Glomerular endothelial cell (primary cell): ENCODE measurements at places on chromosomes 5 and 9.

GRCh38 chr9:108363311-108363710 is 492.5 kb downstream of the ACTL7B start:
- no peak for DNase-seq

DNA sequence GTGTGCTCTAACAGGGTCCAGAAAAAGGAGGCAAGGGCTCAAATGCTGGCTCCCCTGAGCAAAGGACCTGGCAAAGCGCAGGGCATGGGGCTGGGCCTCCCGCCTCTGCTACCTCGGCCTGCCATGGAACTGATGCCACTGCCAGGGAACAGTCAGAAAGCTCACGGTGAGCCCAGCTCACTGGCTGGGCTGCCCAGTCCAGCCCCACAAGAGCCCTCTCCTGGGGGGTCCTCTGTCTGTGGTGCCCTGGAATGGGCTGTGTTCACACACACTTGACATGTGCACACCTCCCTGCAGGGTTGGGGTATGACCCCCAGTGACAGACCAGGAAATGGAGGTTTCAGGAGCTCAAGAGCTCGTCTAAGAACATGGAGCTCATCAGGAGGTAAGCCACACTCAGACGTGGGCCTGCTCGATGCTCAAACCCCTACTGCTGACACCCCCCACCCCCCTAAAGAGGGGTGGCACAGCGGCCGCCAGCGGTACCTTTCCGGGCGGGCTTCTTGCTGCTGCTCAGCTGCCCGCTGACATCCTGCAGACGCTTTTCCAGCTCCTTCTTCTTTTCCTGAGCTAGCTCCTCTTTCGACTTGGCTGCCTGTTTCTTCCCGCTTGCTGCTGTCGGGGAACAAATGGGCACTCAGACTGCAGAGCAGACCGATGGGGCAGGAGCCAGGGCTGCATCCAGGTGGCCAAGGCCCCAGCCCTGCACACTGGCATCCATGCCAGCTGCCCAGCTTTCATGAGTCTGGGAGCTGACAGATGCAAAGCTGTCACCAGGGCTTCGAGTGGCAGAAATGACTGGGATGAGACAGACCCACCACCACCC is 9.1 kb downstream of the BRD3OS start:
- DNase-seq: no peak

DNA sequence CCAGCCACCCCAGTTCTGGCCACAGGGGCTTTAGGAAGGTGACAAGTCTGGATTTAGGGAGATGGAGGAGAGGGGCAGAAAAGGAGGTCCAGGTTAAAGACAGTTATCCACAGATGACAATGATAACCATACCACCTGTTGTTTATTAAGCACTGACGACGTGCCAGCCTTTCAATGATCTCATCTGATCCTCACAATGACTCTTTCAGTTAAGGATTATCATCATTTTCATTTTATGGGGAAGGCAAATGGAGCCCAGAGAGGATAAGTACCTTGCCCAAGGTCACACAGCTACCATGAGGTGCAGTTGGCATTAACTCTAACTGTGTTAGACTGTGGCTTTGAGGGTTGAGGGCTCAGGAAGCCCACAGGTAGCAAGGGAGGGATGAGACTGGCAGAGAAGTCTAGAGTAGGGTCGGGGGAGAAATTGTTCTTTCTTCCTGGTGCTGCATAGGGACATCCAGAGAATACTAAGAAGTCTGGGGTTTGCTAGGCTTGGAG is 21.5 kb upstream of the JADE2 start:
- no peak for DNase-seq

- no peak for DNase-seq
Measured at GRCh38 chr9:77599492-77599891, 48.6 kb downstream of the GNA14 start.

- DNase-seq: no peak
Measured at GRCh38 chr5:168047043-168047668, 244.3 kb upstream of the WWC1 start.

DNA sequence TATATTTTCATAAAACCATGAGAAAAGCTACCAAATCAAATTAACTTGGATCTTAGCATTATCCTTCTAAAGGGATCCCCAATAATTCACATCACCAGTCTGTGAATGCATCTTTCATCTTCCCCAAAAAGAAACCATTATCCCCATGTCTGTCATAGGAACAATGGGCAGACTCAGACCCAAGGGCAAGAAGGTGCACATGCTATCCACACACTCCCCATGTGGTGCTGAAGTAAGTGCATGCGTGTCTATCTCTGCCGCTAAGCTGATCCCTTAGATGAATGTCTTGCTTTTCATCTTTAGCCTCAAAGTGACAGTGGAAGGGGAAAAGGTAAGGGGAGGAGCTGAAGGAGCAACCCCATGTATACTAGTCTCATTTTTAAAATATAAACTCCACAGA is 10.2 kb downstream of the SPOCK1 start:
- DNase-seq: no peak

- DNase-seq: no peak
Measured at GRCh38 chr9:92770360-92770995, 5.8 kb upstream of the BICD2 start.

DNA sequence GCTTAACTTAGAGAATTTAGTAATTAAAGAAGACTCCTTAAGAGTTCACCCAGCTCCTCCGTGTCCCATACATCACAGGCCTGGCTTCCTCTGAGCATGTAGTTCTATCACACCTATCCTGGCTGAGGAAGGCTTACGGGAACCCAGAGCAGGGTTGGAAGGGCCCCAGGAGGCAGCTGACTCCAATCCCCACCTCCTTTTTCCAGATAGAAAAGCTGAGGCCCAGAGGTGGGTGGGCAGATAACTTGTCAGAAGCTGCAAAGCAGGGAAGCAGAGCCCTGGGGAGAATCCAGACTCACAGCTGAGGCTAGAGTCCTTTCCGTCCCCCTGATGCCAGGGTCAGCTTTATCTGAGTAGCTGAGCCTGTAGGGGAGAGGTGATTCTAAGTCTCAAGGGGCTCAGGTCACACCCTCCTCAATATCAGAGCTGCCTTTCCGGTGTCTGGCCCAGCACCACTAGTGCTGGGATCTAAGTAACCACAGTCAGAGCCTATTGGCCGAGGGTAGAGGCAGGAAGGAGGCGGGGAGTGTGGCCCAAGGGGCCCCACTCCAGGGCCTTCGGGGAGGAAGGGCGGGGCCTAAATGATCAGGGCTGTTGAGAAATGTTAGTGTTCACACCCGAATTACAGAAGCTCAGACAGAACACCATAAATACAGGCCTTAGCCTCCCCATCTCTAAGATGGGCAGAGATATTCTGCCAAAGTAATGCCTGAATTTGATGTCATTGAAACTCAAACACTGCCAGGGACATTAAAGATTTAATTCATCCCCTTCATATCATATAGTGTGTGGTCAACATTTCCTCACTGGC is 9.9 kb downstream of the CCDC69 start:
- DNase-seq: no peak

DNA sequence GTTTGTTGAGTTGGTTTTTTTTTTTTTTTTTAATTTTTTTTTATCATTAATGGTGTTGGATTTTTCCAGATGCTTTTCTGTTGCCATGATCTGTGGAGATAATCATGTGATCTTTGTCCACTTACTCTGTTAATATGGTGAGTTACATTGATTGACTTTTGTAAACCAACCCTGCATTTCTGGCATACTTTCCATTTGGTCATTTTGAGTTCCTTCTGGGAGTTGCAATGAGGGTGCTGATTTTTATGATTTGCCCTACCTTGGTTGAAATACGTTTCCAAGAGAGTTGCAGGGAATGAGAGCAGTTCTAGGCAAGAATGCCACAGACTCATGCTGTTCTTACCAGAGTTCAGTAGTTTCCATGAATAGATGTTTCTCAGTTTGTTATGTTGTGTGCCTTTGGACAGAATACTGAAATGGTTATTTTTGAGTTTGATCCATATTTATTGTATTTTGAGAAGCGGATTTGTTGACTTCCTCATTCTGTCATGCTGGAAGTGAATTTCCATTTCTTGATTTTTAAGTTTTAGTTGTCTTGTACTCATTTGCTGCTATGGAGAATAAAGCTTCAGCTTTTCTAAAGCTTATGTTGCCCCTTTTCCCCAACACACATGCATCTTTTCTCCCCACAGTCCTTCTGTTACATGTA is 69.0 kb downstream of the SCAMP1 start:
- DNase-seq: no peak

GRCh38 chr9:137127301-137128157 is 11.4 kb upstream of the GRIN1 start:
- no peak for DNase-seq

DNA sequence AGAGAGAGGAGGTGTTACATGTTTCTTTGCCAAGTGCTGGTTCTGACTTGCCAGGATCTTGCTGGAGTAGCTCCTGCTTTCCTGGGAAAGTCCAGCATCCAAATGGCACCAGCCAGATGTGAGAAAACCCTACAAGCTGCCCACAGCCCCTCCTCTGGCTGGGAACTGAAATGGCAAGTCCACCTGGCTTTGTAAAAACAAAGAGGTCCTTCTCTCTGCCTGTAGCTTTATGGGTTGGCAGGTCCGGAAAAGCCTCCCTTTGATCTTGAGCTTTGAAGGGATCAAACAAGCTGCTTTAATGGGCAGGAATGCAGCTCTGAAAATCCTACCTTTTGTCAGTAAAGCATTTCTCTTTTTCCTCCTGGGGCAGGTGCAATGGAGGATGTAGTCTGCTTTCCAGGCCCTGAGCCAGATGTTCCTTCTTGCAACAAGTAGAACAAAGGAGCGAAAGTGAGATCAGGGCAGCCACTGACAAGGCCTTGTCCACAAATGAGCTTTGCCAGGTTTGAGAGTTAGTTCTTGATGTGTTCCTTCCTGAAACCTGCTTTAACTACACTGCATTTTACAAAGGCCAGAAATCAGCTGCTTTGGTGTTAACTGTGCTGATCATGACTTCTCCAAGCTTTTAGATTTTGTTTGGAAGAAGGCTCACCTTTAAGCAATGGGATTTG is 456.7 kb downstream of the ZNF608 start:
- DNase-seq: no peak

DNA sequence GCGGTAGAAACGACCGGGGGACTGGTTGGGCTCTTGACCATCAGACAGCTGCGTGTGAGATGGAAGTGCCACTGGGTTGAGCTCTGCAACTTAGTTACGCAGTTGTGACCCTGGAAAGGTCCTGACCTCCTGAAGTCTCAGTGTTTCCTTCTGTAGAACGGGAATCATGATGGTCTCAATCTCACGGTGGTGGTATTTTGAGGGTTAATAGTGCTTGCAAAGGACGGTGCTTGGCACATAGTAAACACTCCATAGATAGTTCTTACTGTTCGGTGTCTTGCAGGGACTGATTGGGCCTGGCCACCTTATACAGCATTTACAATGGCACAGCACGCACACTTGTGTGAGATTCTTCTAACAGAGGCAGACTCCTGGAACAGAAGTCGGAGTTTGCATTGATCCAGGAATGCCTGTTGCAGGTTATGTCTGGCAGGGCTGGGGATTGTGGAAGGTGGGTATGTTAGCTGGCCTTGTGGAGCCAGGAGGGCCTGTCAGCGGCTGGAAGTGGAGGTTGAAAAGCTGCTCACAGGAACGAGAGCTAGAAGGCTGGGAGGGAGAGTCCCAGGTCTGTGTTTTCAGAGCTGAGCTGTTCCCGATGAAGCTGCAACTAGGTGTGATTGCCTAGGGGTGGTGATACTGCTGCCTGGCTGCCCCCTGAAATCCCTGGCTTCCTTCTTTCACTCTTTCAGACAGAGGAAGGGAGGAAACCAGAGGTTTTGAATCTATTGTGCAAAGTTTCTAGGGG is 962 bp upstream of the TXN start:
- DNase-seq: no peak

- no peak for DNase-seq
Measured at GRCh38 chr5:93649234-93649900, 66.3 kb downstream of the NR2F1 start.

- DNase-seq: no peak
Measured at GRCh38 chr5:10626473-10627013, 62.7 kb downstream of the ANKRD33B start.

DNA sequence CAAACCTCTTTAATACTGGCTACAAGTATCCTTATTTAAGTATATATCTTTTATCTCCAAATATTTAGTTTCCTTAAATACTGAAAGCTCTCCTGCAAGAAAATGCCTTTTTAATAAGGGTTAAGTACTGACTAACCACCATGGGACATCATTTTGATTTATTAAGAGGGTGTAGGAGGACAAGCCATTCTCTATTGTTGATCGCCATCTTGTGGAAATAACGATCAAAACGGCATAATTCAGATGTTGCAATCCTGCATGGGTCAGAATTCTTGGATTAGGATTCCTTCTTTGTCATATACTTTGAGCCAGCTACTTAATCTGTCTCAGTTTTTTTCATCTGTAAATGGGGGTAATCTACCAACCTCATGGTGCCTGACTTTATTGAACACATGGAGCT is 28.7 kb upstream of the C5orf46 start:
- peak; percentile 62 for DNase-seq

- DNase-seq: no peak
Measured at GRCh38 chr5:62560786-62561185, 17.8 kb upstream of the LRRC70 start.

- DNase-seq: no peak
Measured at GRCh38 chr9:116647515-116647809, 39.6 kb upstream of the TRIM32 start.

DNA sequence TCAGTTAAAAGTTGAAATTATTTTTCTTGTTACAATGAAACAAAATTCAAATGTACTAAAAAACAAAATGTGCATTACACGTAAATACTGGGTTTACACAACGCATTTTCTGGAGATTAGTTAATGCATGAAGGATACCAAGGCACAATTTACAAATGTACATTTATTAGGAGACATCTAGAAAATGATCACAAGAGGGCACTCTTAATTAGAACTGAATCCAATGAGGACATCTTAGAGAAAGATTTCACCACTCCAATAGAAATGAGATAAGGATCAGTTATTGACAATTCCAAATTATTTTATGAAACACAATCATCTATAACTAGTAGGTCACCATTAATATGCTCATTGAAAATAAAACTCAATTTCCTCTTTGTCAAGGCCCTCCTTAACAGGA is 36.6 kb upstream of the CDH12 start:
- DNase-seq: no peak

DNA sequence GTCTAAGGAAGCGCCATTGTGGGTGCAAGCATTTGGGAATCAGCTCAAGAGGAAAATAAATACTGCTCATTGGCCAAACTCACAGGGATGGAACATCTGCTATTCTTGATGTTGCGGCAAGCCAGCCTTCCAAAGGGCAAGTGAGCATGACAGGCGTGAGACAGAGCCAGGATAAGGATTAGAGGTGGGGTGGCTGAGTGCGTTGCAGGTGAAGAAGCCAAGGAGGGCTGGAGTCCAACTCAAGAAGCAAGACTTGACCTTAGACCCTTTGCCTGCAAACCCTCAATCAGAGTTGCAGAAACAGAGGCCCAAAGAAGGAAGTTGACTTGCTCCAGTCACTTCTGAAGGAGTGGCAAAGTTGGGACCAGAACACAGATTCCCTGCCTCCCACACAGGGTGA is 79.4 kb downstream of the WWC1 start:
- DNase-seq: no peak
